ENCODE measurements at places on chromosomes 3 and 15.
A peak's percentile ranks its signal among the peaks of the same experiment; 100 is the strongest.

GRCh38 chr3:155766206-155766605 lies 21.3 kb upstream of the PLCH1 start:
- no peak for DNase-seq

- no peak for DNase-seq
Observed at GRCh38 chr15:60760646-60761504, 281.9 kb upstream of the ICE2 start.

- DNase-seq, result no peak
Observed at GRCh38 chr3:14773691-14774128, 45.1 kb upstream of the FGD5 start.

DNA sequence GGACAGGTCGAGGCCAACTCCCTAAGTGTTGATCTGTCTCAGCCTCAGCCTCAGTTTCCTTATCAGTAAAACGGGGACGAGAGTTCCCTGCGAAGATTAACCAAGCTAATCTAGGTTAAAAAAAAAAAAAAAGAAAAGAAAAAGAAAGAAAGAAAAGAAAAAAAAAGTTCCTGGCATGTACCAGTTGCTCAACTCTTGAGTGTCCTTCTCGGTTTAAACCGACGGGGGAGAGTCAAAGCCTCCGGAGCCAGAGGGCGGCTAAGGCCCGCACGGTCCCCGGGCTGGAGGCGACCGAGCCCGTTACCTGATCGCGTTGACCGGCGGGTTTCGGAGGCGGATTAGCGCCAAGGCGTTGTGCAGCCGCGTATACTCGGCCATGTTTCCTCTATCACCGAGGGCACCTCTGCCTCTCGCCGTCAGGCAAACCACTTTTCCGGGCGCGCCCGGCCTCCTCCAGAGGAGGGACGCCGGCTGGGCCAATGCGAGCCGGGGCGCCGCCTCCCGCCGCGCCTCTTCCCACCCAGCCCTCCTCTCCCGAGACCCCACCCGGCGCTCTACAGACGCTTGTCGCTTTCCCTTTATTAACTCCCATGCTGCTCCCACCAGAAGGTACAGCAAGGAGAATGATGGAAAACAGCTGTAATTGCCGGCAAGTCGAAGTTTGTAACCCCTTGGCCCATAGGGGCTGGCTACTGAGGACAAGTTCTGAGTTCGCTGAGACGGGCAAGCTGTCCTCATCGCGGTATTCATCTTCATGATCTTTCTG lies at the start of gene EHHADH:
EHHADH (minus strand) TSS at position 405 of the 766 bp plus-strand sequence; CDS start at position 378, 27 bp downstream.
- peak; percentile 61 for DNase-seq

- DNase-seq, result no peak
Observed at GRCh38 chr15:77504306-77504705, 83.6 kb downstream of the HMG20A start.

- DNase-seq, result no peak
Observed at GRCh38 chr15:72237029-72237852, 6.3 kb upstream of the PKM start.

DNA sequence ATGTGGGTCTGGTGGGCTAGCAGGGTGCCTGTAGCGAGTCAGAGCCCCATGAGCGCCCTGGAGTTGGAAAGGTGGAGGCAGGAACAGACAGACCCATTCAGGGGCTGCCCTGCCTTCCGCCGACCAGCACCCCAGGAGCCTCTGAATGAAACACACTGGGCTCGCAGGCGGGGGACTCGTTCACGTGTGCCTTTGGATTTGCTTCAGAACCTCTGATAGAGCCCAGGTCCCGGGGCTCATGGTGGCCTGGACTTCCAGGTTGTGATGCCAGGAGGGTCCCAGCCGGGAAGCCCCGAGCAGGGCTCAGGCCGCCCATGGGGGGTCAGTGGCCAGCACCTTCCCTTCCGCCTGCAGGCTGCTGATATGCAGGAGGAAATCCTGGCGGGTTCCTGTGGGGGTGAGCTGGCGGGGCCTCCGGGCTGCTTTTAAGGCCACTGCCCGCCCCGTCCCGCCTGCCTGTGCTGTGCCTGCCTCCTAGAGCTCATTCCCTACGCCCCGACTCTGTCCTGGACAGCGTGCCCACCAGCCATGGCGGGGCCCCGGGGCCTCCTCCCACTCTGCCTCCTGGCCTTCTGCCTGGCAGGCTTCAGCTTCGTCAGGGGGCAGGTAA lies at the start of gene STAB1:
STAB1 (plus strand) TSS at position 453 of the 610 bp plus-strand sequence; CDS start at position 529, 76 bp downstream.
- DNase-seq, result no peak

DNA sequence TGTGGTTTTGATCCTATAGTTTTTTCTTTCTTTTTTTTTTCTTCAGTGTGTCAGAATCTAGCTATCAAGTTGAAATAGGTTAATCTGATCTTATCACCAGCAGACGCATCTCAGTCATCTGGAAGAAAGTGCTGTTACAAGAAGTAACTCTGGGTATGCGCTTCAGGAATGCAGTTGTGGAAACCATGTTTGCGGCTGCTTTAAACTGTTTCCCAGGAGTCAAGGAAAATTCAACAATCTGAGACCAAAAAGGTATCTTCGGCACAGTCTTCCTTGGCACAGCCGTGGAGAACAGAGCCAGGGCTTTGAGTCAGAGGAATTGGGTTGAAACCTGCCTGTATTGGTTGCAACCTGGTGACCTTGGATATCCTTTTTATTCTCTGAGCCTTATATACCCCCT lies 59.9 kb downstream of the CD47 start:
- DNase-seq, result no peak

DNA sequence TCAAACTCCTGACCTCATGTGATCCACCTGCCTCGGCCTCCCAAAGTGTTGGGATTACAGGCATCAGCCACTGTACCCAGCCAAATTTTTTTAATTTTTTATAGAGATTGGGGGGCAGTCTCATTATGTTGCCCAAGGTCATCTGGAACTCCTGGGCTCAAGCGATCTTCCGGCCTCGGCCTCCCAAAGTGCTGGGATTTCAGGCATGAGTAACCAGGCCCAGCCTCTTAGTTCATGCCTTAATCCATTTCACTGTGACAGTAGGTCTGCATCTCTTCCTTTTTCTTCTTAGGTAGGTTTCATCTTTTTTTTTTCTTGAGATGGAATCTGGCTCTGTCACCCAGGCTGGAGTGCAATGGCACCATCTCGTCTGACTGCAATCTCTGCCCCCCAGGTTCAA lies 37.3 kb upstream of the PPP4R2 start:
- DNase-seq, result no peak

GRCh38 chr15:51837792-51838251 lies 8.4 kb downstream of the TMOD3 start:
- no peak for DNase-seq

- DNase-seq, result no peak
Observed at GRCh38 chr15:31347067-31347975, 20.7 kb downstream of the KLF13 start.

- no peak for DNase-seq
Observed at GRCh38 chr3:45178183-45179023, 32.2 kb upstream of the CDCP1 start.

DNA sequence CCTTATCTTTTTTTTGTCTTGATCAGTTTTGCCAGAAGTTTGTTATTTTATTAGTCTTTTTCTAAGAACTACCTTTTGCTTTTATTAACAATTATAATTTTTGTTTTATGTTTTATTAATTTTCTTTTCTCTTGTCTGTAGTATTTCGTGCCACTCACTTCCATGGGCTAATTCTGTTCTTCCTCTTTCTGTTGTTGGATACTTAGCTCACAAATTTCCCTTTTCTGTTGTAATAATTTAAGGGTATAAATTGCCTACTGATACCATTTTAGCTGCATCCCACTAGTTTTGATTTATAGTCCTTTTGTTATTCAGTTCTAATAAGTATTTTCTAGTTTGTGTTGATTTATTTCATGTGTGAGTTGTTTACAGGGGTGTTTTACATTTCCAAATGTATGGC lies 48.6 kb downstream of the SNRK start:
- DNase-seq, result no peak
